Right ventricle myocardium superior (tissue), 1 donor: ENCODE measurements at places on chromosomes 12 and 14.
A peak's percentile ranks its signal among the peaks of the same experiment; 100 is the strongest.

DNA sequence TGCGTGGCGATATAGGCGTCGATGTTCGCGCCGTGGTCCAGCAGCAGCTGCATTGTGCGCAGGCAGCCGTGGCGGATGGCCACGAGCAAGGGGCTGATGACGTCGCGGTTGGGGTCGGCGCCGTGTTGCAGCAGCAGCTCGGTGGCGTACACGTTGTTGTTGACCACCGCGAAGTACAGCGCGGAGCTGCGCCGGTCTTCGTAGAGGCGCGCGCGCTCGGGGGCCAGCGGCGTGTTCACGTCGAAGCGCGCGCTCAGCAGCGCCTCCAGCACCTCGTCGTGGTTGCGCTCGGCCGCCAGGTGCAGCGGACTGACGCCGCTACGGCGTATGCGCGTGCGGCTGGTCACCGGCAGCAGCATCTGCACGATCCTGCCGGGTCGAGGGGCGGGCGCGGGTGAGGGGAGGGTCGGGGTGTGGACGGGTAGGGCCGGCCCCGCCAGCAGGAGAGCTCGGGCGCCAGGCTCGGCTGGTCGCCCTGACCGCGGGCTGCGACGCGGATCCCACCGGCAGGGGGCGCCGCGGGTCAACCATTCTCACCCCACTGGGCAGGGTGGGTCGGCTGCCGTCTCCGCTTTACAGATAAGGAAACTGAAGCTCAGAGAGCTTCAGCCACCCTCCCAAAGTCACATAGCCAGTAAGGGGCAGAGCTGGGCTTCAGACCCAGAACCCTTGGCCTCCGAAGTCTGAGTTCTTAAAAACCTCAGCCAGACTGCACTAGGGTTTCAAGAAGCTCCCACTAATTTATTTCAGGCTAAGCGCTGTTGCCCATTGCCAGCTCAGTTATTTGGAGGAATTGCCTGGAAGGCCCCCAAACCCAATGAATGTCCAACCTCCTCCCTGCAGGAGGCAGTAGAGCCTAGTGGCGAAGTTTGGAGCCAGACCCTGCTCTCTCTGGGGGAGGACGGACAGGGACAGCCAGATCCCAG lies 12.4 kb downstream of the FAM181A start:
- peak; percentile 86 for DNase-seq

DNA sequence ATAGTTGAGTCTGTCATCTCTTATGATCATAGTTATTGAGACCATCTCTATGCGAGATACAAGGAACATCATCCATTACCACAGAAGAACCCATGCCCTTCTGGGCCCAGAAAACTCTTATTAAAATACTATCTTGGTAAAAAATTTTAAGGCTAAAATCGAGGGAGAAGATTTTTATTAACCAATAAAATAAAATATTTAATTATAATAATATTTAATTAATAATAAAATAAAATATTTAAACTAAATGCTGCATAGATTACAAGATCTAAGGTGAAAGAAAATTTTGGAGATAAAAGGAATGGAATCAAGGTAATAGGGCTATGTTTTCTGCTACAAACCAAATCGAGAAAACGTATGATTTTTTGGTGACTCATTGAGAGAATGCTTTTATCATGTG lies 540.2 kb downstream of the KCNH5 start:
- DNase-seq, result no peak

DNA sequence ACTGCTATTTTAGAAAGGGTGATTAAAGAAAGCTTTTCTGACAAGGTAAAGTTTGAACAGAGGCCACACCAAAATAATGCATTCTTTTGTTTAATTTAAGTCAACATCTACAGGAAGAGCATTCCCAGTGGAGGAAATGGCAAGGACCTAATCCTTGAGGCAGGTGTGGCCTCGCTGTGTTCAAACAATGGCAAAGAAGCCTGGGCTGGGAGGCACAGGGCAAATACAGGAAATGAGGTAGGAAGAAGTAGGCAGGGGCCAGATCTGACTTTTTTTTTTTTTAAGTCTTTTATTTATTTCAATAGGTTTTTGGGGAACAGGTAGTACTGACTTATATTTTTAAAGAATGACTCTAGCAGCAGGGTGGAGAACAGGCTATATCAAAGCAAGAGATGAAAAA lies 53.5 kb downstream of the ARMH4 start:
- no peak for DNase-seq

GRCh38 chr14:36408388-36408787 lies 88.0 kb upstream of the MBIP start:
- DNase-seq, result no peak

DNA sequence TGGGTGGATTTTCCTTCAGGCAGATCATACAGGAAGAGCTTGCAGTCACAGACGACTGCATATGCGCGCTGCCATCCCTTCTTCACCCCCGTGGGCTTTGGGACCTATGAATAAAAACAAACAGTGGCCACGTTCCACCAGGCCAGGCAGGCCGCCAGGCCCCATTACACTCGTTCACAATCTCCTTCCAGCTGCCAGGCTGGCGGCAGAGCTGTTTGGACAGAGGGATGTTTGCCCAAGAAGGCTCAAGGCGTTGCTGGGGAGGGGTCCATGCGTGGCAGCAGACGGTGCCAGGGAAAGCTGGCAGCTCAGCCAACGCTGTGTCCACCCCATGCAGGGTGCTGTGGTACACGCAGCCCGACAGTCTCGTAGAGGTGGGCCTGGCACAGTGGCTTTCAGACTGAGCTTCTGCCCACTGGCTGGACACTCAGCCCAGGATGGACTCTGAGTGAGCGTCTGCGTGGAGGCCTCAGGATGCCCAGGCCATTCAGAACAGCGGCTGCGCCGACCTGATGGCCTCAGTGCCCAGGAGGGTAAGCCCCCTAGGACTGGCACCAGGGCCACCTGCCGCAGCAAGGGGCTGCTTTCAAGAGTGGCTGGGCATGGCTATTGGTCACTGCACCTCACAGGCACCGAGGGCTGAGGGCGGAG lies 27.5 kb downstream of the AMN start:
- DNase-seq, result peak; percentile 80

DNA sequence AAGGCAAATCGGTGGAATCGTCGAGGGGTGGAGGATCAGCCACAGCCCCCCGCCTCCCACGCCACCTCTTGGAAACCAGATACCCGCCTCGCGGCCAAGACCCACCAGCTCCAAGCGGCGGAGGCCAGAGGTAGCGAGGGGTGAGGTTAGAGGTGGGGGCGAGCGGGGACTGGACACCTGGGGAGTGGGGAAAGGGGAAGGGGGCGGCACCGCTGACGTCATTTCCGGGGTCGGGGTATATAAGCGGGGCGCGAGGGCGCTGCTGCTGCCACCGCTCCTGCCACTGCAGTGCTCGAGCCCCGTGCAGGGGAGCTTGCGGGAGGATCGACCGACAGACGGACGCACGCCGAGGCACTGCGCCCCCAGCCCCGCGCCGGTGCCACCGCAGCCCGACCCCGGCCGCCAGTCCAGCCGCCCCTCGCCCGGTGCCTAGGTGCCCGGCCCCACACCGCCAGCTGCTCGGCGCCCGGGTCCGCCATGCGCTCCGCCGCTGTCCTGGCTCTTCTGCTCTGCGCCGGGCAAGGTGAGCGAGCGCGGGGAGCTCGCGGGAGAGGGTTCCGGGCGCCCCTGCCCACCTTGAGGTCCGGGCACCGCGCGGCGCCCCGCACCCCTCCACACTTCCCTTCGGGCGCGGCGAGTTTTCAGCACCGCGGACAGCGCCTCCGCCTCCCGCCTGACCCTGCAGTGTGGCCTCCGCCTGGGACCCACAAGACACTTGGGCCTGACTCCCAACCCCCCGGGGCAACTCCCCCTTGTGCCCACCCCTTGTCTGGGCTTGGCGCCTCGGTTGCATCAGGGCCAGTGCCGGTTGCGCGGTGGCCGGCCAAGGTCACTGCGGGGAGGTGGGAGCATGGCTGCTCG lies at the start of gene CHGA:
TSS of gene CHGA (plus strand) at position 268 of the 861 bp plus-strand sequence. CDS start at position 478, 210 bp downstream.
- peak; percentile 77 for DNase-seq
